ENCODE measurements at places on chromosomes 2 and 18.

DNA sequence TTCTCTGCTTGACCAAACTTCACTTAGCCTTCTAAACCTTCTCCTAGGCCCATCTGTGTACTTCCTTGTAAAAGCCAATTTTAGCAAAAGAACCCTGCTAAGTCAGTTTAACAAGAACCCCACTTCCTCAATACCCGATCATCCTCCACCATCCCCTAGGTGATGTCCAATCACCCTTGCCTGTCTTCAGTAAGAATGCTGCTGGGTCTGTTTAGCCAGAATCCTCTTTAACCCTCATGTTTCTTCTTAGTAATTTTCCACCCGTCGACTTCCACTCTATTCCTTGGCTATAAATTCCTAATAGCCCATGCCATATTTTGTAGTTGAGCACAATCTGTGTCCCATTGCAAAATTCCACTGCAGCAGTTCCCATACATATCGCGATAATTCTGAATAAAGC lies 780.0 kb upstream of the RAB6C start:
- no peak for DNase-seq

DNA sequence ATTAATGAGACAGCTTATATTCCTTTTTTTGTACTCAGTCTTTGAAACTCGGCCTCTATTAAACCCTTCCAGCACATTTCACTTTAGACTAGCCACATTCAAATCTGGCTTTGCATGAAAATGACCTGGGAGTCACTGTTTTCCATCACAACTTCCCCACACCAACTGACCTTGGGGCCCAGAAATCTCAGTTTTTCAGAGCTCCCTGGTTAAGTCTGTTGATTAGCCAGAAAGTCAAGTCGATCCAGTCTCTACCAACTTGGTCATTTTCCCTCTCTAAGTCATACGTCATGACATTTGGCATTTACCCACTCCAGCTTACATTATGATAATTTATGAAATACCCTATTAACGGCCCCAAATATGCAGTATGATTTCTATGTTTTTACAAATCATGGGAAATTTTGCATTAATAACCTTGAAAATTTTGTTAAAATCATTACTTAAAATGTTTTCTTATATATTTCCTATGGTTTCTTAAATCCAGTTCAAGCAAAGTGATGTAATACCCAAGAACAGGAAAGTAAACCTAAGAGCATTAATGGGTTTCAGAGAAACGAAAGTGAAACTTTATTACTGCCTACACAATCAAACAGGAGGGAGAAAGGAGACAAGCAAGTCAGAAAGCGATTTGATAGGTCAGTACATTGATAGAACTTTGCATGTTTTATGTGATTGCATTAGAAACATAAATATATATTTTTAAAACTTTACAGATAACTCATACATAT lies 77.1 kb downstream of the SPATS2L start:
- peak; percentile 57 for DNase-seq

DNA sequence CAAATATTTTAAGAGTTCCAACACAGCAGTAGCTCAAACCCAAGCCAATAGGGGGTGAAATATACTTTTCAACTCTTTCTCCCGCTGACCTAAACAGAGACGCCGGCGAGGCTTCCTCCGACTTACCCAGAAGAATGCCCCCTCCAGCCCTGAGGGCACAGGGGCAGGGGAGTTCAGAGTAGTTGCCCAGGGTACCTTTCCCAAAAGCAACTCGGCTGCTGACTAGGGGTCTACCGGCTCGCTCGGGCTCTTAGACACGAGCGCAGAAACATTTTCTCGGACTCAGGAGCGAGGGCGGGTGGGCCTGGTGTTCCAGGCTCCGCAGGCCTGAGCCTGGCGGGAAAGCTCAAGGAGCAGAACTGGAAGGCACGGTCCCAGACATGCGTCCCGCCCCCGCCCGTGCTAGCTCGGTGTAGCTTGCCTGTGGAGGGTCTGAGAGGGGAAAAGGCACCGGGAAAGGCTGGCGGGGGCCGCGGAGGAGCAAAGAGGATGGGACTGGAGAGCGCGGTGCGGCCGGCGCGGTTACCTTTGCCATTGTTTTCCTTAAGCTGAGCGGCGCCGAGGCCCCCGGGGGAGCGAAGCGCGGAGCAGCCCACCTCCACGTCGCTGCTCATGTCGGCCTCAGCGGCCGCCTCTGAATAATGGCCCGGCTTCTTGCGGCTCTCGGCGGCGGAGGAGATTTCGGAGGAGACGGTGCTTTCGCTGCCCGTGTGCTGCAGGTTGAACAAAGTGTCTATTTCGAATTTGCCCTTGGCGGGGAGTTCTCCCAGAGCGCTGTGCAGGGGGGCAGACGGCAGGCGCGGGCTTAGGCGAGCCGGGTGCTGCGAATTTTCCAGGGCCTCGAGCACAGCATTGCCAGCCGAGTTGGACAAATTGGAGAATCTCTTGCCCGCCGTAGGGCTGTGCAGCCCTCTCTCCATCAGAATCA lies 674 bp downstream of the EVX2 start:
- no peak for DNase-seq

- peak; percentile 33 for DNase-seq
Observed at GRCh38 chr2:240640939-240641338, 15.7 kb downstream of the GPR35 start.

DNA sequence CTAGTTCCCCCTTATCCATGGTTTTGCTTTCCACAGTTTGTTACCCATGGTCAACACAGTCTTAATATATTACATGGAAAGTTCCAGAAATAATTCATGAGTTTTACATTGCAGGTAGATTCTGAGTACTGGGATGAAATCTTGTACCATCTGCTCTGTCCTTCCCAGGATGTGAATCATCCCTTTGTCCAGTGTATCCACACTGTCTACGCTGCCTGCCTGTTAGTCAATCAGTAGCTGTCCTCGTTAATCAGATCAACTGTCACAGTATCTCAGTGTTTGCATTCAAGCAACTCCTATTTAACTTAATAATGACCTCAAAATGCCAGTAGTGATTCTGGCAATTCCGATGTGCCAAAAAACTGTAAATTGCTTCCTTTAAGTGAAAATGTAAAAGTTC lies 76.3 kb downstream of the DYNC1I2 start:
- DNase-seq = peak; percentile 27

DNA sequence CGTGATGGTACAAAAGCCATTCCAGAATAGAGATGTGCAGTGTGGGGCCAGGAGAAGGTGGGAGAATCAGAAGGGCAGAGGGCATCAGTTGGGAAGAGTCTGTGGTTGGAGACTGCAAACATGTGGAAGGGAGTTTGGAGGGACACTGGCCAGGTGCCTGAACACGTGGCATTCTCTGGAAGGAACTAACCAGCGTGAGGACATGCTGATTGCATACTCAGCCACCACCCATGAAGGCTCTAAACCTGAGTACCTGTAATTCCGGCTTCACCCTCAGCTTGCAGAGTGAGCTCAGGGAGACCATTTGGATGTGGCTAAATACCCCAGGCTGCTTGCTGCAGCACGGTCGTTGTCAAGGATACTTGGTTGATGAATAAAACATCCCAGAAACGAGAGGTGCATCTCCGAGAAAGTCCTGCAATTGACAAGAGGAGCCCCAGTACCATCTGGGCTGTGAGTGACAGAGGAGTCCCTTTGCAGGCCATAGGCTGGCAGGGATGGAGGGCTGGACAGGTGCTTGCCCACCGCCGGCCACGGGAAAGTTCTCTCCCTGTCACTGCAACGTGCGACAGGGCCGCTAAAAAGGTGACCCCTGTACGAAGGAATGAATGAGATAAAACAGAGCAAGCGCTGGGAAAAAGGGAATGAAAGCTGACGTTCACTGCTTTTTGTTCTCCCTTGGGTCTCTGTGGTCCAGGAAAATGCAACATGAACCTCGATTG lies 5.0 kb downstream of the ACKR3 start:
- DNase-seq = no peak

DNA sequence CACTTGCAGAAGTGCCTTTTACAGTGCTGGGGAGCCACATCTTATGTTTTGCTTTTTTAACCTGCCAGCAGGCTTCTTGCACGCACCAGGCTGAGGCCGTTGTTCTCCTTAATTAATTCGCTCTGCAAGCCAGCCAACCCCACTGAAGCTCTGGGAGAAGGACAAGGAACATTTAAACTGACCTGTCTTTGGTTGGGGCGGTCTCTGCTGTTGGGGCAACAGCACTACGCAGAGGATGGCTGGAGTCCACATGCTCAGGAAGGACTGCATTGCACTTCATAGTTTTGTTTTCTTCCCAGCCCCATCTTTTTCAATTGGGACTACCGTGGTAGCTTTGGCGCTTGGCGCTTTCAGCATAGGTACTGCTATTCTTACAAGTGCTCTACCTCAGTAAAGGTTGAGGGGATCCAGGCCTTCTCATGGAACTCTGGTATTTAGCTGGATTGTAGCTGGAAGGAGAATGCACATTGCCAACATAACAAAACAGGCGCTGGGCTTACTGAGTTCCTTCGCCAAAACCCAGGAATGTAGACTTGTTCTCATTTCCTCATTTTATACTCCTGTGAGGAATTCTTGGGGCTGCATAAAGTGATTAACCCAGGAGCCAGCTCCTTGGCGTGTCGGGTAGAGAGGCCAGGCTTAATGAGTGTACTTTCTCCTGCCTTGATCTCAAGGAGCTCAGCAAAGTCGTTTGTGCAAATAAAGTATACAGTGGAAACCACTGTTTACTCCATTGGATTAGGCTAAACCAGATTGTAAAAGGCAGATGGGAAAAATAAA lies 146.2 kb downstream of the PRKCE start:
- DNase-seq = no peak

DNA sequence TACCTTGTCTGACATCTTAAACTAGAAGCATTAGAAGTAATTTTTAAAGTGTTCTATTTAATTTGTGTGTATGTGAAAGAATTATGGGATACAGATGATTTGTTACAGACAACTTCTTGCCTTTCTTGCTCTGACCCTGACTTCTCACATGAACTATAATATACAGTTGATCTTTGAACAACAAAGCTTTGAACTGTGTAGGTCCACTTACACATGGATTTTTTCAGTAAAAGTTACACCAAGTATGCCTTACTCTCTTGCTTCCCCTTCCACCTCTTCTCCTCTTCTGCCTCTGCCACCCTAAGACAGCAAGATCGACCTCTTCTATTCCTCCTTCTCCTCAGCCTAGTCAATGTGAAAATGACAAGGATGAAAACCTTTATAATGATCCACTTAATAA lies 42.2 kb downstream of the SLC40A1 start:
- no peak for DNase-seq

DNA sequence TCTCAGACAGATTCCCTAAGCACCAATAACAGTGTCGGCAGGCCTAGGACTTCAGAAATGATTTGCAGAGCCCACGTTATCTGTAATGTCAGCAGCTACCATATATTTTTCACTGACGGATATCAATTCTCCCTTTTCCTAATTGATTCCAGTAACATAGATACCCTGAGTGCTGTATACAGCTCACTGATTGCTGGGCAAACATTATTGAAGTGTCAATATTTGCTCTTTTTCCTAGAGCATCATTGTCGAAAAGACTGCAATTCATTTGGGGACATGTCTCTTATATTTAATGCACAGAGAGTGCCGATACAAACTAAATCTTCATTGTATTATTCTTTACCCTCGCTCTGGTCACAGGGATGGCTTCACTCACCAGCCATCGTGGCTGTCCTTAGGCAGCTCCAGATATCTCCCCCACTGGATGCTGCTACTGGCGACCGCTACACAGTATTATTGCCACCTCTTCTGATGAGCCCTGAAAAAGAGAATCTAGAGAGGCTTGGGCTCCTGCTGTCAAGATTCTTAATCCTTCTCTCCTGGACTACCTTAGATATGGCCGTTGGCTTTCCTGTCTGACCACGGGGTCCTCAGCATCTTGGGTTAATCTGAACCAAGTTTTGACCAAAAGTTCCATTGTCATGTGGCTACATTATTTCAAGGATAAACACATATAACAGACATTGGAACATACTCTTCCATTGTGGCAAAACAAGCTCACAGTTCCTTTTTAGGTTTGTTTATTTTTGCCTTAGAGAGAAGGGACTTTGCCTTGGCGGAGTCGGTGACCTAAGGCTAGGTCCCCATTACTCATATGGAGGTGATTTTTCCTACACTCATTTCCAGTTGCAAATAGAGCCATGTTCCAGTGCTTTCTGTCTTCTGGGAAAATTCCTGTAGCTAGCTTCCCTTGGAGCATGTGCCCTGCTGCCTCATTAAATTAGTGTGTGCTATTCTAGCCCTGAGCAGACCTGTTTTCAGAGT lies 105.4 kb downstream of the CPO start:
- no peak for DNase-seq

DNA sequence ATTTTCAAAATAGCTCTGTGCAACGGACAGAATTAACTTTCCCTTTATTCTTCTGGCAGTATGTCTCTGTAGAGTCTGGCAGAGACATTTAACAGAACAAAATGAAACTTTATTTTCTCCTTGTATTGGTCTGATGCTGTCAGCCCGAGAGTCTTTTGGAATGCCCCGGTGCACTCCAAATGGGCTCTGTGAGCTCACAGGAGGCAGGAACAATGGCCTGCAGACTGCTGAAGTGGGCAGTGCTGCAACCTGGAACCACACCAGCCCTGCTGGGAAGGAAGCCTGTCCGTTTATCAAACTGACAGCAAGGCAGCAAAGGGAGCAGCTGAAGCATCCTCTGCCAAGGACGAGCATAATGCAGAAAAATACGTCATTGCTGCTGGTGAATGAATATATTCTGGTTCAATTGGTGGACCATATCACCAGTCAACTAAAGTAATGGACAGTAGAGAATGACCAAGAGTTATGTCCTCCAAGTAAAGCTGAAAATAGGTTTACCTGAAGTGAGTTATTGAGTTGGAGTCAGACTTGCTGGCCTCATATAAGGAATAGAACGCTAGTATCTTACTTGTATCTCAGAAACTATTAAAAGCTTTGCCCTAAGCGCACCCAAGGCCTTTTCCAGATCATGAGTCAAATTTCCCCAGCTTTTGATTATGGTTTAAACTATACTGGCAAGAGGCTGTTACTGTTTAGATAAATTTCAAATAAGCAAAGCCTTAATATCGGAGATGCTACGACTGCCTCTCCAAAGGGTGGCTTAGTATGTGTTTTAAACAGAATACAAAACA lies 207.6 kb upstream of the TANK start:
- no peak for DNase-seq

DNA sequence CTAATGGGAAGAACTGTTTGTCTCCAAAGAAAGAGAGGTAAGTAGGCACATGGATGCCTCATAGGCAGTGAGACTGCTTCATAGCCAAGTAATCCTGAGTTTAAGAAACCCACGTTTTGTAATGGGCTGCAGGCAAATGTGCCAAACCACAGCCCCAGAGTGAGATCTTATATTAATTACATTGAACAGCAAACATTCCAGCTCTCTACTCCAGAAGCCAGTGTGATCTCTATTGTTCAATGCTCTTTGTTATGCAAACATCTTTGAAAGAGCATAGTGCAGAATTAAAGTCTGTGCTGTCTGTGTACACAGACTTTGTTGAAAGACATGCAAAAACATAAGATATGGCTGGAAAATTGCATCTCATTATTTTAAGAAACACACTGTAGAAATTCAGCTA lies 720.8 kb upstream of the REG3G start:
- no peak for DNase-seq

DNA sequence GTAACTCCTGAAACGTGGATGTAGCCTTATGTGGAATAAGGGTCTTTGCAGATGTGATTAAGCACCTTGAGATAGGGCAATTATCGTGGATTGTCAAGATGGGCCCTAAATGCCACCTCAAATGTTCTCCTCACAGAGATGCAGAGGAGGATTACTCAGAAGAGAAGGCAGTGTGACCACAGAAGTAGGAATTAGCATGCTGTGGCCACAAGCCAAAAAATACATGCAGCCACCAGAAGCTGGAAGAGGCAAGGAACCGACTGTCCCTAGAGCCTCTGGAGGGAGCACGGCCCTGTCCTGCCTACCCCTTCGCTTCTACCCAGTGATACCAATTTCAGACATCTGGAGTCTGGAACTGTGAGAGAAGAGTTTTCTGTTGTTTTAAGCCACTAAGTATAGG lies 47.3 kb upstream of the MGAT5 start:
- DNase-seq = no peak

- no peak for DNase-seq
Observed at GRCh38 chr2:42652086-42652485, 83.7 kb downstream of the MTA3 start.
